Stimulated activated CD4-positive, alpha-beta T cell treated with anti-CD3 and anti-CD28 coated beads, Interleukin-1b, Interleukin-23, amount 100 ng/mL, for 48 hours (primary cell): ENCODE measurements at places on chromosomes 13 and 19.

- DNase-seq, result no peak
Measured at GRCh38 chr13:100530671-100531213, 57.8 kb downstream of the GGACT start.

DNA sequence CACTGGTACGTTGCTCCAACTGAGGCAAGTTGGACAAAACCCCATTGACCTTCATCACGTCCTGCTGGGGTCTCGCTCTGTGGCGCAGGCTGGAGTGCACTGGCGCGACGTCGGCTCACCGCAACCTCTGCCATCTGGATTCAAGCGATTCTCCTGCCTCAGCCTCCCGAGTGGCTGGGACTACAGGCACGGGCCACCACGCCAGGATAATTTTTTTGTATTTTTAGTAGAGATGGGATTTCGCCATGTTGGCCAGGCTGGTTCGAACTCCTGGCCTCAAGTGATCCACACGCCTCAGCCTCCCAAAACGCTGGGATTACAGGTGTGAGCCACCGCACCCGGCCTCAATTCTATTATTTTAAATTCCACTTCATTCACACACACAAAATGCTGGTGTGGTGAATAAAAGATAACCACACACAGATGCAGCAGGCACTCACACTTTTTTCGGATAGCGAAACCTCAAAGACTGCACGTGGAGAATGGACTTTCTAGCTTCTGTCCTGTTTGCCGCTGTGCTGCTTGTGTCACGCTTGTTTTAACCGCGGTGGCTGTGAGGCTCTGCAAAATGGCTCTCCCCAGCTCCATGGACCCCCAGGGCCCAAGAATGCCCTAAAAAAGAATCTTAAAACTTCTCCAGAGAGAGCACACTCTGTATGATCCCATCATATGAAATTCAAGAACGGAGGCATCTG, 58.4 kb downstream of the COL4A1 start:
- DNase-seq, result no peak

- DNase-seq, result no peak
Measured at GRCh38 chr13:44169018-44169911, 204.4 kb upstream of the SERP2 start.

GRCh38 chr13:73656863-73657262, 477.3 kb downstream of the KLF12 start:
- no peak for DNase-seq

GRCh38 chr19:2239173-2239572, 2.5 kb downstream of the SF3A2 start:
- no peak for DNase-seq

DNA sequence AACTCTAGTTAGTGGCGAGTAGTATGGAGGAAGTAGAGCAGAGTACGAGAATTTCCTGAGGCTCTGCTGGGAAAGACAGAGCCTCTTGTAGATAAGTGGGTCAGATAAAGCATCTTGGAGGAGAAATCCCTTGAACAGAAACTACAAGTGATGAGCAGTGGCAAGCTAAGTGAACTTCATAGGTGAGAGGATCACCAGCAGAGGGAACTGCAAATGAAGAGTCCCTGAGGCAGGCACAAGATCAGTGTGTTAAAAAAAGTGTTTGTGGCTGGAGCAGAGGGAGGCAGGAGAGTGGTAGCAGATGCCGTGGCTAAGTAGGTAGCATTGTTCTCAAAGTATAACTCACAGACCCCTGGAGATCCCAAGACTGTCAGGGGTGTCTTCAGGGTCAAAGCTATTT, 437.6 kb downstream of the HS6ST3 start:
- no peak for DNase-seq

DNA sequence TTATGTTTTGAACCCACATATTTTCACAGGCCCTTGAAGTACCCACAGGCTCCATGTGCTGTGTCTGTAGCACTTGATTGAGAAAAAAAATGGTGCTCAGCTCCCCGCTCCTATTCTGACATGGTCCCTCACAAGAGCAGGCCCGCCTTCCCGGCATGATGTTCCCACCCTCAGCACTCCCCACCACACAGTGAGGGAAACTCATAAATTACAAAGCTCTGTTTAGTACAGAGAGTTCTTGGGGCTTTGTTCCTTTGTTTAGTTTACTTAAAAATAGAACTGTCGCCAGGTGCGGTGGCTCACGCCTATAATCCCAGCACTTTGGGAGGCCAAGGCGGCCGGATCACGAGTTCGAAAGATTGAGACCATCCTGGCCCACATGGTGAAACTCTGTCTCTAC, 25.9 kb upstream of the ABCC4 start:
- no peak for DNase-seq

DNA sequence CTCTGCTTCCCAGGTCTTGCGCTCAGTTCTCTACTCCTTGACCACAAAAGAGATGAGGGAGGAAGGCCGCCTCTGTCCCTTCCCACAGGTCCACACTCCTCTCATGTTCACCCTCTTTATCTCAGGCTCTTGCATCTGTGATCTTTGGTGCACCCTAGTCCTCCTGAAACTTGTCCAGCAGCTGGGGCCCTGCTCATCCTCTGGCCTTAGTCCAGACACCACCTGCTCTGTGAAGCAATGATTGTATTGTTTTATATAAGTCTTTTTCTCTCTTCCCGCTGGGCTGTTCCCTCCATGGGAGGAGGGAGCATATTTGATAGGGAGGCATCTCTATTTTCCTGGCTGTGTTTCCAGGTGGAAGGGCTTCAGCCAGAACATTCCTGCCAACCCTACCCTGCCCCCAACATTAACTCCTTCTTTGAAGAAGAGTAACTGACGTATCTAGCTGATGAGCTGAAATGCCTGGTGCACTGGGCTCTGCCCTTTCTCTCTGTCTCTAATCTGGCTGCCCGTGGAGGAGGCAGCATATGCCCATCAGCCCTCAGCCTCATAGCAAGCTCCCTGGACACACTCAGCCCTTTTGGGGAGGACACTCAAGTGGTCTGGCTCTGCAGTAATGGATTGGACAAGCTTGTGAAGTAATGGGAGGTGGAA, 38.2 kb upstream of the SIAH3 start:
- DNase-seq, result no peak

GRCh38 chr19:58003174-58003828, 681 bp upstream of the ZNF606 start:
- DNase-seq, result no peak

- peak; percentile 4 for DNase-seq
Measured at GRCh38 chr13:37869756-37870488, at the start of gene TRPC4. TRPC4 (minus strand) TSS chr13:37869772; CDS start chr13:37783333, 86,439 bp downstream.
